ENCODE measurements at places on chromosomes 7 and 10.

DNA sequence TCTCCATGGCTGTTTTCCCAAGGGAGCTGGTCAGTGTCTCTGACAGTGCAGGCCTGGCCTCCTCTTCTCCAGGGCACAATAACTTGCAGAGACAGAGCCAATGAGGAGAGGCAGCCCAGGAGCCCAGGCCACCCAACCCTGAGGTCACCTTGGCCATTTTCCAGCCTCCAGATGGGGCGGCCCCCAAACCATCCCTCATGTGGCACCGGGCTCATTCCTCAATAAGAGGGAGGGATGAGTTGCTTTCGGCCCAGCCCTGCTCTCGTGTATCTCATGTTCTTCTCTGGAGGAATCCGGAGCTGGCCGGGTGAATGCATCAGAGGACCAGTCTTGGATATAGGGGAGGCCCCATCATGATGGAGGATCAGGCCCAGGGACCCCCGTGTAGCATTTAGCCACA, 98.9 kb downstream of the C10orf105 start:
- DNase-seq = no peak

DNA sequence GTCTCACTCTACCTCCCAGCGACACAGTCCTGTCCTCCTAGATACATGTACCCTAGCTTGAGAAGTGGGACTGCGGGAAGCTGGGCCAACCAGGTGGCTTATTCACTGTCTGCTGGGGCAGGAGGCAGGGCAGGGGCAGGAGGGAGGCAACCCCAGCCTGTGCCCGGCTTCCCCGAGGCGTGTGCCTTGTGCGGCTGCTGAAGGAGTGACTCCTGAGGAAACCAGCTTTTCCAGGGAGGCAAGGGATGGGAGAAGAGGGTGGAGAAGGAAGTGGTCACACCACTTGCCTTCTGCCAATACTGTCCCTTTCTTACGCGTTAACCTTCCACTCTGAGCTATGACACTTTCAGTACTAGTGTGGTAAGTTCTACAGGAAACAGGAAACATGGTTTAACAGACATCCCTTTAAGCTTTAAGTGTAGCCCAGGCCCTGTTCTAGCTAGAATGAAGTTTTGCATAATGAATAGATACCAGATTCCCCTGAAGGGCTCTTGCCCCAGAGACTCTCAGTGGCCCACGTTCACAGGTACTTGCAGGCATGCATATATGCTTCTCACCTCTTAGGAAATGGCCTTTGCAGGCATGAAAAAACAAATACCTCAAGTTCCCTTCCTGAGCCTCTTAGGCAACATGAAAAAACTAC, 40.6 kb downstream of the SYPL1 start:
- no peak for DNase-seq

DNA sequence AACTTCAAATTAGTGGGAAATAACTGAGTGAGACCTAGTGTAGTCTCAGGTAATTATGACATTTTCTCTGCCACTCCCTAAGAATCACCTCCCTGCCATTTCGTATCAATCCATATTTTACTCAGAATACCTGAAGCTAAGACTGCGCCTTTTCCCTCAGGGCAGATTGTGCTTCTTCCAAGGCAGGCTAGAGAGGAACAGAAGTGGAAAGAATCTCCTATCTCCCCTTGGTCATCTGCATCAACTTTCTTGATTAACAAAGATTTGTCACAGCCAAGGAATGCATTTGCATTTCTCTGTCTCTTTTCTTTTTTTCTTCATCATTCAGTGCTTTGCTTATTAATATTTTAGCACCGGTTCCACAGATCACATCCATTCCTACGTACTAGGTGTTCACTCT, 119.1 kb downstream of the PTPRZ1 start:
- DNase-seq = no peak

DNA sequence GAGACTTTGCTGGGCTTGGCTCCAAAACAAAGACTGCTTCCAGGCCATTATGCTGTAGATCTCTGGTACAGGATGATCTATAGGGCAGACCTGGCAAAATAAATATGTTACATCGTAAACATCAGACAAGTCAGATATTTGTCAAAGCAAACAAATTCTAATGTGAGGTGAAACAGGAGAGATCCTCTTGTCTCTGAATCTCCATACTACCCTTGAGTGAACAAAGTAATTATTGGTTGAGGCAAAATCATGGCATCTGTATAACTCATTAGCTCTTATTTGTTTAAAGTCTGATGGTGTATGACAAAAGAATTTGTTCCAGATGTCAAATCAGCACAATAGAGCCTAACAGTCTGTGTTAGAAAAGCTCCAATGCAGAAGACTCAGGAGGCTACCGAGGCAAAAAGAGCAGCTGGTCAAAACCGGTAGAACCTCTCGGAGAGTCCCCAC, 1291.5 kb downstream of the TYW1 start:
- DNase-seq = no peak

- no peak for DNase-seq
These were observed 102.5 kb downstream of the IMMP2L start for GRCh38 chr7:111459757-111460280.

DNA sequence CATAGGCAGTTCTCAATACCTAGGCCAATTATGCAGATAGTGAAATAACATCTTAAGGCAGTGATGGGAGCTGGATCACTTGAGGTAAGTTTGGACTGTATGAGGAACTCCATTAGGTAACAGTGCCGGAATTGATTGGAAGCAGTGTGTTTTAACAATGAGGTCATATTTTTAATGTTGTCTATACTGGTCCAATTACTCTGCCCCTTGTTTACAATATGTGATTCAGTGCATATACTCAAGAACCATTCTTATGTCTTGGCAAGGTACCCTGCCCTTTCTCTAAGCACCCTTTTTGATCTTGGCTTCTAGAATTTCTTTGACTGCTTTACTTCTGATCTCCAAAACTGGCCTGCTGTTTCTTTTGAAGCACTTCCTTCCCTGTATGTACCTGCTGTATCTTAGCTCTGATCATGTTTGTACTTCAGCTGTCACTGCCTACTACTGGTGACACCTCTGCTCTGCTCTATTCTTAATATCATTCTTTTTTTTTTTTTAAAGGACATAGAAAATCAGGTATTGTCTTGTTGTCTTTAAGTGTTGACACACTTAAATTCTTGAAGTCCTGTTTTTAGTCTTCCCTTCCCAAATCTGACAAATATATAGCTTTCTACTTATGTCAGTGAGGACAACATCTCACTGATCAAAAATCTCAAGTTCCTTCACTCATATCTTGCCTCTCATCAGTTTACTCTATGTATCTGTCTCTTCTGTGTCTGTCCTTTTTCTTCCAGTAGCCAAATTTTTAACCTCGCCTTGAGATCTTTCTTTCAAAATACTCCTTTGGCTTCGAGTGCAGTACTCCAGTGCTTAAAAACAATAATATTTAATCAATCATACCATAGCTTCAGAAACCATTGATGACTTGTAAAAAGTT, 46.4 kb upstream of the RPA3 start:
- no peak for DNase-seq

DNA sequence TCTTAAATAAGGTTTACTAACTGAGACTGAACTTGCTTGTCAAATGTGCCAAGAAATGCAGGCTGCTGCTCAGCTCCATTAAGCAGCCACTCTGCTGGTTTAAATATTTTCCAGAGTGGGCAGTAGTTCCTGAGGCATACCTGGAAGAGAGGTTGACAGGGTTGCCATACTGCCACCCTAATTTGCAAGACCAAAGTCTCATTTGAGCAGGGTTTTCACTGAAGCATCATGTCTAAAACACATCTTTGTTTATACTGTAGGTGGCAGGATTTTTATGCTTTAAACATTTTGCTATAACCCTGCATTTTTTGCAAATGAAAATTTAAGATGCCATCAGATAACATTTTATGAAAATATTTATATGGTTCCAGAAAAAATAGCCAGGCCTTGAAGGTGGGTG, 618.0 kb upstream of the LRRTM3 start:
- DNase-seq = no peak

DNA sequence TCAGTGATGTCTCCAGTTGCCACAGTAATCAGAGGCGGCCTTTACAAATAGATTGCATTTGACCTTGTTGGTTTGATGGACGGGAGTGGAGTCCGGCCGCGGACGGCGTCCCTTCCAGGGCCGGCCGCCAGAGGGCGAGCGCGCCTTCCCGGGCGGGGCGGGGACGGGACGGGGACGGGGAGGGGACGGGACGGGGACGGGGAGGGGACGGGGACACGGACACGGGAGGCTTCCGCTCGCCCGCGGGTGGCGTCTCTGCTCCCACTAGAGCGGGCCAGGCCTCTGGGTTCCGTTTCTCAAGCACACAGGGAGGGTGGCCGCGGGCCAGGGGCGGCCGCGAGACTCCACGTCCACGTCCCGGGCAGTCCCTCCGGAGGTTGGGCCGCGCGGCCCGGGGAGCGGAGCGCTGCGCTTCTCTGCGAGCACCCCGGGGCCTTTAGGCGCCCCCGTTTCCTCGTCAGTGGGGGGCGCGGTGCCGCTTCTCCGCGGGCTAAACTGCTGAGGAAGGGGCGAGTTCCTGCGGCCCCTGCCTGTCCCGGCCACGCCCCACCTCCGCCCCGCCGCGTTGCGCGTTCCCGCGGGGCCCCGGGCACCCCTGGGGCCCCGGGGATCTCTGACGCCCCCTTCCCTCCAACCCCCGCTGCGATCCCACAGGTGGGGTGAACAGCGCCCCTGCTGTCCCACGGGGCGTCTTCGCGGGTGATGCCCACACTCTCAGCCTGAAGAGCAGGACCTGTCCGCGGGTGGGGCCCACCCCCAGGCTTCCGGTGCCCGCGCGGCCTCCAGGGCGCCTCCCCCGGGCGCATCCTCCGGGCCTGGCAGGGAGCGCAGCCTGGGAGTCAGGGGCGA, 84.2 kb upstream of the MKI67 start:
- DNase-seq = peak; percentile 65

DNA sequence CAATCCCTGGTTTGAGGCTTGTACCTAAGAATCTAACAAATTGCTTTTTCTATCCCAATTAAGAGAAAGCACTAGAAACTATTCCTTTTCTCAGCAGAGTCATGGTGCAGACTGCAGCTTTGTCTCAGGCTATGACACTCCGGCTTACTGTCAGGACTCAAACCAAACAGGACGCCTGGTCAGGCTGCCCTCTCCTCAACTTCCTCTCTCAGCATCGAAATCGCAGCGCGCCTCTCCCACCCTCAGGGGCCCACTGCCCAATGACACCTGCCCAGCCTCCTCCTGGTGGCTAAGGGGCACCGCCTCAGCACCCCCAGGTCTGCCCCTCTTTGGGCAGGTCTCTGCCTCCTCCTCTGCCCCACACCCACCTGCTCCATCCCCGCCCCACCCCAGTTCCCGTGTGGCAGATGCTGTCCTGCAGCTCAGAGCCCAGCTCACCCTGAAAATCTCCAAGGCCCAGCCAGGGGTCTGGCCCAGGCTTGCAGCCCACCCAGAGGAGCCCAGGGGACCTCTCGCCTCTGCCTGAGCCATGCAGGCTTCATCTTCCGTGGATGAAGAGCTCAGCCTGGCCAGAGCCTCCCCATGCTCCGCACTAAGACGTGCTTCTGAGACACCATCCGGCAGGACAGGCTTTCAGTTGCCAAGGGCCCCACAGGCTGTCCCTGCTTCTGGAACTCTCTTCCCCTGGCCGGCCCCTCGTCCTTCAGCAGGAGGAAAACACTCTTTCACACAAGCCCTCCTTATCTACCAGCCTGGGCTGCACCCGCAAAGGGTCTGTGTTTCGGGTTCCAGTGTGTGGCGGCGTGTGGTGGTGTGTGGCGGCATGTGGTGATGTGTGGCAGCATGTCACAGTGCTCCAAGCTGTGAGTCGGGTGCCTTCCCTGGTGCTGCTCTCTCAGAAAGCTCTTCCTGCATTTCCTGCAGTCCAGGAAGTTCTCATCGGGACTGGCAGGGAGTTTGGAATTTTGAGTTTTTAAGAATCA, 16.4 kb upstream of the PTPRN2 start:
- DNase-seq = no peak

DNA sequence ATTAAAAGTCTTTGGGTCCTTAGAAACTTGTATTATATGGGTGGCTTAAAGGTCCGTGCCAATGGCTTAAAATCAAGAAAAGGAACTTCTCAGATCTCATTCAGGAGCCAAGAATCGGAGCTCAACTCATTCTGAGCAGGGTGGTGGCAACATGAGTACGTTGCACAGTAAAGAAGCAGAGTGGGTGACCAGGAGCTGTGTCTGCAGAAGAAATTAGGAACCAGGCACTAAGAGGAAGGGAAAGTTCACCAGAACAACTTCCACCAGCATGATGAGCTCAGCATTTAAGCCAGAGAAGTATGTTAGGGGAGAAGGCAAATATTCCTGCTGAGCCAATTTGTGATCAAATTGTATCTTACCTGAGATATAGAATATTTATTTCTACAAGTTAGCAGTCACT, 236.0 kb upstream of the NRP1 start:
- DNase-seq = no peak

- DNase-seq = no peak
These were observed 206.5 kb upstream of the CNTNAP2 start for GRCh38 chr7:145909991-145910513.

- no peak for DNase-seq
These were observed 36.6 kb downstream of the FZD9 start for GRCh38 chr7:73470208-73470607.

GRCh38 chr7:86049910-86050309, 593.8 kb upstream of the GRM3 start:
- no peak for DNase-seq

DNA sequence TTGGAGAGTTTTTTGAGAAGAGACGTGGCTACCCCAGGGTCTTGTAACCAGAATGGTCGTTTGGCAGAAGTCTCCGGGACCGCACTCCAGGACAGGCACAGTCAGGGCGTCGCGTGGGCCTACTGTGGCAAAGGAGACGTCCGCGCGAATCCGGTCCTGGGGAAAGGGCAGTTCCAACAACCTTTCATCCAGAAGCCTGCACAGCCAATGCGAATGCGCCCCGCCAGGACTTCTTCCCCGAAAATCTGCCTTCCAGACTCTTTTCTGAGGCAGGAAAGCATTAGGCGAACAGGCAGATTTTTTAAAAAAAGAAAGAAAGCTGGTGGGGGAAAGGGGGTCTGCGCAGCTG, 2.0 kb downstream of the HPSE2 start:
- no peak for DNase-seq

All from stimulated activated CD4-positive, alpha-beta T cell treated with anti-CD3 and anti-CD28 coated beads, Interleukin-12 subunit alpha, Interleukin-12 subunit beta, amount 100 ng/mL, for 24 hours (primary cell).